ENCODE measurements at places on chromosomes 1 and 21.

DNA sequence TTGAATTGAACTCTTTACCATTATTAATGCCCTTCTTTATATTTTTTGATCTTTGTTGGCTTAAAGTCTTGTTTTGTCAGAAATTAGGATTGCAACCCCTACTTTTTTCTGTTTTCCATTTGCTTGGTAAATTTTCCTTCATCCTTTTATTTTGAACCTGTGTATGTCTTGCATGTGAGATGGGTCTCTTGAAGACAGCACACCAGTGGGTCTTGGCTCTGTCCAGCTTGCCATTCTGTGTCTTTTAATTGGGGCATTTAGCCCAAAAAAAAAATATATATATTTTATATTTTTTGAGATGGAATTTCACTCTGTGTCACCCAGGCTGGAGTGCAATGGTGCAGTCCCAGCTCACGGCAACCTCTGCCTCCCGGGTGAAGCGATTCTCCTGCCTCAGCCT, 33.6 kb downstream of the DISC1 start:
- no peak for DNase-seq

GRCh38 chr1:116794371-116794770, 40.1 kb downstream of the CD2 start:
- no peak for DNase-seq

GRCh38 chr1:235069577-235070563, 58.8 kb downstream of the TOMM20 start:
- no peak for DNase-seq

DNA sequence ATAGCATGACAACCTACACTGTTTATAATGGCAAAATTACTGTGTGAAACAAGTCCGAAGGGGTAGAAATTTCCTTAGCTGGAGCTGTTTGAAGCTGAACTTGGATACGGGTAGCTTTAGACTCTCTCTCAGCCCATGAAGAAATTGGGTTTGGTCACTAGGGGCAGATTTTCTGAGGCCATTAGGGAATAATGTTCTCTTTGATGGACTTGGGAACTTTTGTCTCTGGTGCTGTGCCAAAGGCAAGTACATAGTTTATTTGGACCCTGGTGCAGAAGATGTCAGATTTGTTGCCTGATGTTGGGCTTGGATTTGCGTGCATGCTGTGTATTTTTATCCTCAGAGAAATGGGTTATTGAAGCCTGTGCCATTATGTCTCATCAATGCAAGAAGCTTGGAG, 109.6 kb downstream of the VPS13D start:
- no peak for DNase-seq

DNA sequence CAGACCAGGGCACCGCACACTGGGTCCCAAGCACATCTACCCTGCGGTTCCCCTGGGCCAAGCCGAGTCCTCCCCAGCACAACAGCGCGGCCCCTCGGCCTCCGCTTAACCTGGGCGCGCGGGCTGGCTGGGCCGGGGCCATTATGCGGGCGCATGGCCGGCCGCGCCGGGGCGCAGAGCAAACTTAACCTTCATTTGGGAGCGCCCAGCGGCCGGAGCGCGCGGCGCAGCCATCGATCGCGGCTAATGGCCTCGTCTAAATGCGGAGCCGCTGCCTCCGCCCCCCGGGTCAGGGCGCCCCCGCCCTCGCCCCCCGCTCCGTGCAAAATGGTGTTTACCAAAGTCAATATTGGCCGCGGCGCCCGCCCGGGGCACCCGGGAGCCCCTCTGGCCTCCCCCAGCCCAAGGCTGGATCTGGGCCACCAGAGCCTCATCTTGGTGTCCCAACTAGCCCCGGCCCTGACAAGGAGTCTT, 272.1 kb downstream of the TRABD2B start:
- no peak for DNase-seq

- DNase-seq: no peak
Observed at GRCh38 chr1:208962867-208963266, 620.6 kb upstream of the CAMK1G start.

GRCh38 chr1:182527680-182528079, 61.4 kb downstream of the RNASEL start:
- no peak for DNase-seq

DNA sequence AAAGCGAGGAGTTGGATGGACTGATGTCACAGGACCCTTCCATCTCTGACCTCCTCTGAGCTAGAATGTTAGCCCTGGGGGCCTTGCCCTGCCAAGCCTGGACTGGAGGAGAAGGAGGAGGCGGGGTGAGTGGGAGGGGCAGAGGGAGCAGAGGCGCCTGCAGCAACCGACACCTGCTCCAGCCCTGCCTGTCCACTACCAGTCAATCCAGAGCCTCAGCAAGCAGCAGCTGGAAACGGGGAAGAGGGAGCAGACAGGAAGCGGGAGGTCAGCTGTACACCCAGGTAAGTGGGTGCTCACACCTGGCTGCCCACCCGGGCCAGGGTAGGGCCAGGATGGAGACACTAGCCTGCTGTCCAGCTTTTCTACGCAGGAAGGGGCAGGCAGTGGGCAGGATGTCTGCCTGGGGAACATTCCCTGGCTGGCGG, at the start of gene IGFN1:
IGFN1 (plus strand) TSS at position 201 of the 428 bp plus-strand sequence. CDS start 2,470 bp downstream, outside the sequence.
- DNase-seq: no peak

DNA sequence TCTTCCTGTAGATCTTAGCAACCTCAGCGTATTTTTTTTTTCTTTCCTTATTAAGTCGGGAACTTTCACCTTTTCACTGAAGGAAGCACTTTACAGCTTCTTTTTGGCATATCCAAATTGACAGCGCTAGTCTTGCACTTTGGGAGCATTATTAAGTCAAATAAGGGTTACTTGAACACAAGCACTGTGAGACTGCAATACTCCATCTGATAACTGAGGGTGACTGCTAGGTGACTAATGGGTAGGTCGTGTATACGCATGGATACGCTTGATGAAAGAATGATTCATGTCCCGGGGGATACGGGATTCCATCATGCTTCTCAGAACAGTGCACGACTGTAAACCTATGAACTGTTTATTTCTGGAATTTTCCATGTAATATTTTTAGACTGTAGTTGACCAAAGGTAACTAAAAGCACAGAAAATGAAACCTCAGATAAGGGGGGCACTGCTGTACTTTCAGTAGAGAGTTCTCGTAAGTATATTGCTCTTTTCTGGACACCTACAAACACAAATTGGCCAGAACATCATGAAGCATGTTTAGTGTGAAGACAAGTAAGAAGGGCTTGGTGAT, 364.7 kb downstream of the SMYD3 start:
- DNase-seq: no peak

DNA sequence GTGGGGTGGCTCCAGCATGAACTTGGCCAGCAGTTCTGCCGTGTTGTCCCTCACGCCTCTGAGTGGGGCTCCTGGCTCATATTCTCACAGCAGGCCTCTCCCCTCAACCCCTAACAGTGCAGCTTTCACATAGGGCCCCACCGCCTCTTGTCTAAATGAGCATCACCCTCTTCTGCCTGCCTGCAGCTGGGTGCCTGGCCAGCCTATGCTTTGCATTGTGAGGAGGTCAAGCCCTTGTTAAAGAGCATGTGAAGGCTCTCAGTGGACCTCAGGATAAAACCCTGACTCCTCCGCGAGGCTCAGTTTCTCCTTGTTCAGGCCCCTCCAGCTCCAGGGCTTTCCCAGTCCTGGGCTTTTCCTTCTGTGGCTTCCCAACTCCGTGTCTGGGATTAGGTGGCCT, 34.8 kb downstream of the CRYAA start:
- no peak for DNase-seq

DNA sequence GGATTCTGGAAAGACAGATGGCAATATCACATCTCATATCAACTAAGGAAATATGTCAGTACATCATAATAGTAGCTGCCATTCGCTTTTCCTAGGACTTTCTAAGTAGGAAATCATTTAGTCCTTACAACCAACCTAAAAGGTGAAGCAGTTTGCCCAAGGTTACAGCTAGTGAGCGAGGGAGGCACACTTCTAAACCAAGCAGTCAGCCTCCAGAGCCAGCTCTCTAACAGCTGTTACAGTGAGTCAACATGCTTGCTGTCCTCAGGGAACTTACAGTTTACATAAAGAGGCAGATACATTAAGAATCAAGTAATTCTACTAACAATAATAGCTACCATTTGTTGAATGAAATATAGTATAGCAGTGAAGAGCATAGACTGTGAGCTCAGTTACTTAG, 57.1 kb downstream of the GIPC2 start:
- no peak for DNase-seq

DNA sequence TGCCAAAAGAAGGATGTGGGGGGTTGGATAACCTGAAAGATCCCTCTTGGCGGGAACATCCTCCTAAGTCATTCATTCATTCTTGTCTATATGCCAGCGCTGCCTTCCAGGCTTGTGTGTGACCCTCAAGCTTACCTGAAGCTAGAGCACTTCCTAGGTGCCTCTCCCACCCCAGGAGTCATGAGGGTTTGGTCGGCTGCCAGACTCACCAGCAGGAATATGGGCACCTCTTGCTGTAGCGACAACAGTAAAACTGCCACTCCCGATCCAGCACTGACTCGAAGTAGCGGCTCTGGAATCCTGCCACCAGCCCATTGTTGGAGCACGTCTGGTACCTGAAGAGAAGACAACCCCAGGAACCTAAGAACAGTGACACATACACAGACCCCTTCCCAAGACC, 15.0 kb downstream of the DPT start:
- no peak for DNase-seq

GRCh38 chr1:38497921-38498656, 361.5 kb downstream of the RRAGC start:
- DNase-seq: no peak

DNA sequence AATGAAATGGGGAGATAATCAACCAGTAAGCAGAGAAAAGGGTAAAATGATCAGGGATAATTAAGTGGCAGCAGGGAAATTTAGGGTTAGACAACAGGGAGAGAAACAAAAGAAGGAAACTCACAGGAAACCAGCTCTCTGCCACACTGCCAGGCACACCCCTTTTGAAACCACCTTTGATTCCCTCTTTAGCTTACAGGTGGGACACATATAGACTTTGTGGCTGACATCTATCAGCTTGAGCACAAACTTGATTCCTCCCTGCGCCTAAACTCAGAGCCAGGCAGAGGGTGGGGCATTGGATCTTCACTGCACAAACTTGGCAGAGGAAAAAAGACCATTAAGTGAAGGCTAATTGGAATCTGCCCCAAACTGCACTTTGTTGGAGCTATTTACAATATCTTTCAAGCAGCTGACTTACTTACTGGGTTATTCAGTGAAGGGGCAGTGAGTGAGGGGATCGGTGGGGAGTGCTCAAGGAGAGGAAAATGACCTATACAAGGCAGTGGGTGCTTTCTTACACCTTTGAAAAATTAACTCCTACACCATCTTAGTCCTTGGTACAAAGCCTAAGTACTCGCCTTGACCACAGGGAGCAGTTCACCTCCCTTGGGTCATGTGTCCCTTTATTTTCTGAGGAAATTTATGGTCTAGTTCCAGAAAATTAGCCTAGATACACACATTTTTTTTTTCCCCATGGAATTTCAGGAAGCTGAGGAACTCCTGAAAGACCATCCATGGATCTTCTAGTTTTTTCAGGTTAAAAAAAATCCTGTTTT, 60.2 kb downstream of the PBX1 start:
- DNase-seq: no peak

DNA sequence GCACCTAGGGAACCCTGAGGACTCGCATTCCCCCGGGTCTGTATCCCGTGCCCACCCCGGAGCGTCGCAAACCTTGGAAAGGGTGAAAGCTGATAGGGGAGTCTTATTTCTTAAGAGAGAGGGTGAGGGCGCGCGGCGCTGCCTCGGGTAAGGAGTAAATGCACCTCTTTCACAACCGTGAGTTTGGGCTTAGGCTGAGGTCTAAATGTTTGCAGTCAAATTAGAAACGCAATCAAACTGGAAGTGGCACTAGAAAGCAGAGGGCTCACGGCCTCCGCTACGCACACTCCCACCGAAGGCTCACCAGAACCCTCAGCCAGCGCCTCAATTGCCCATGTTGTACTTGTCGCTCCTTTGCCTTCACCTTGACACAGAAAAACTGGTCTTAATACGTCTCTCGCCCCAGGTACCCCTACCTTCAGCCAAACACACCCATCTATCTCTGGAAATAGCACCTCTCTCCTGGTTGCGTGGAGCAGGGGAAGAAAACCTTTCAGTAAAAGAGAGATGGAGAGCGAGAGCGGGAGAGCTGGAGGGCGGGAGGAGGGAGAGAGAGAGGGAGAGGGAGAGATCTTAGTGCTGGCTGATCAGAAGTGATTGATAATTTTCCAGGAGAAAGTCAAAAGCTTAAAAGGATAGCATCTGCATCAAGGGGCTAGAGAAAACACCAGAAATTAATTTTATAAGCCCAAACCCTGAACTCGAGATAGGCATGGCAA, 1.7 kb upstream of the HLX start:
- DNase-seq: no peak

- DNase-seq: peak; percentile 98
Observed at GRCh38 chr1:114757455-114758255, at the start of gene CSDE1. Gene CSDE1, minus strand, starts transcription at chr1:114757984. Its CDS starts 18,094 bp downstream, at chr1:114739890.

- peak; percentile 37 for DNase-seq
Observed at GRCh38 chr1:26723013-26723991, 27.5 kb downstream of the ARID1A start.

DNA sequence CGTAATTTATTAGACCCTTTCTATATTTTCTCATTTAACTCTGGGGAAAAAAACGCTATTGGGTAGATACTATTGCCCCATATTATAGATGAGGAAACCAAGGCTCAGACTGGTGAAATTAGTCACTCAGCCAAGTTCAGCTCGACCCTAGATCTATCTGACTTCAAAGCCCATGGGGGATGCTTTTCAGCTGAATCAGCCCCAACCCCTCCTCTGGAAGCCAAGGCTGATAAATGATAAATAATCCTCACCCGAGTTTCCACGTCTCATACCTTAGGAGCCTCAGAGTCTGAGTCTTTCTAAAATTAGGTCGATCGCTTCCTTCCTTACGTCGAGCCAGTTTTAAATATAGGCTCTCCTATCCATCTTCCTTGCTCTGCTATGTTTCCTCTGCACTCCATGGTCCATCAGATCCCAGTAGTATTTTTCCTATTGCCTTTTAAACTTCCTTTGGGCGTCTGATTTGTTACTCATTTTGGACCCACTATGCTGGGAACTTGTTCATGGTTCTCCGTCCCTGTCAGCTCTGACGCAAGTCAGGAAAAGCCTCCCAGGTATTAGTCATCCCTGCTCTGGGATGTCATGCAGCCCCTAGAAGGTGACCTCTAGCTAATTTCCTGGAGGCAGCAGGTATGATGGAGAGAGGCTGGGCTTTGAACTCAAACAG, 122.8 kb downstream of the PLPP3 start:
- no peak for DNase-seq

- DNase-seq: no peak
Observed at GRCh38 chr21:33940164-33940880, 24.7 kb upstream of the ATP5PO start.

- DNase-seq: no peak
Observed at GRCh38 chr1:245879091-245879490, 628.0 kb downstream of the SMYD3 start.

All from CD4-positive, alpha-beta T cell treated with Interleukin-2 at 100 ng/mL for 4 hours (primary cell).